CD8-positive, alpha-beta memory T cell (primary cell): ENCODE measurements at places on chromosomes 12 and 14. TPM values are rescaled to one million over a fixed set of nuclear protein-coding genes. Genes with fewer than 3 reads are reported as not detected.

The GARIN6 gene
- not detected for polyA plus RNA-seq

The TAS2R42 gene
- polyA plus RNA-seq = not detected

The TMPRSS12 gene
- polyA plus RNA-seq = not detected

The C1R gene
- polyA plus RNA-seq = 1.9 TPM

The PPFIBP1 gene
- 1.2 TPM for polyA plus RNA-seq

The MYG1 gene
- polyA plus RNA-seq = 67.9 TPM

The DBX2 gene
- polyA plus RNA-seq = not detected

The DAO gene
- not detected for polyA plus RNA-seq

The FAIM2 gene
- 0.72 TPM for polyA plus RNA-seq

The TAS2R31 gene
- polyA plus RNA-seq = not detected

GRCh38 chr14:60641742-60642269 is 7.5 kb downstream of the SIX1 start:
- no peak for DNase-seq

DNA sequence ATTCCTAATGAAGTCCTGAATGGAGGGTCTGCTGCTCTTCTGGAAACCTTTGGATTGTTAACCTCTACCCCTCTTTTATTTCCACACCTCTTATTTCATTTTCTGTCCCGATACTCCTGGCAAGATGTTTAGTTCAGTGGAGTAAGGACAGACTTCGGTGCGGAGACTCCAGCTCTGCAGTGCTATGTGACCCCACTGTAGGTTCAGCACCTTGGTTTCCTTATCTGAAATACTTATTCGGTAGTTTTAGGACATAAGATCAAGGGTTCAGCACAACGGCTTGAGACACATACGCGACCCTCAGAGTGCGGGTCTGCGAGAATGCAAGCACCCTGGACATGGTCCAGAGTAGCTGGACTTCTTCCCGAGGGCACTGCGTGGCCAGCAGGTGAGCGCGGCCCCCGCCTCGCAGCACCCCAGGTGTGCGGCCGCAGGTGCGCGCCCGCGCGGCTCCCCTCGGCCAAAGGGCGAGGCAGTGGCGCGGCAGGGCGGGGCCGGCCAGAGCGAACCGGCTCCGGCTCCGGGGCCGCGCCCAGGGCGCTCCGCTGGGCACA is 465 bp upstream of the FGD4 start:
- no peak for DNase-seq

DNA sequence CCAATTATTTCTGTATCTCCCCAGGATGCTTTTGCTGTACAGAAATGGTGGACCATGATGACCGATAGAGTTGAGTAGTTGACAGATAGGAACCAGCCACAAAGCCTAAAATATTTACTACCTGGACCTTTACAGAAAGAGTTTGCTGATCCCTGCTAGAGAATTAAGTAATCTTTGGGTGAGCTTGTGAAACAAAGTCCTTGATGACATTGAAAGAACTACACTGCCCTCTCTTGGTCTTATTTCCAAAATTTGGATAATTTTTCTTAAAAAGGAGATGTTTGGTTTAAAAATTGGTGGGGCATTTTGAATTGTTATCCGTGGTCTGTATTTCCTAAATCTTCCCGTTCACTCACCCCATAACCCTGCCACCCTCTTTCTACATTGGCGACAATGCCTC is 13.7 kb upstream of the TCTN1 start:
- DNase-seq = no peak

GRCh38 chr12:1289371-1290155 is 298.5 kb downstream of the ERC1 start:
- DNase-seq = no peak

DNA sequence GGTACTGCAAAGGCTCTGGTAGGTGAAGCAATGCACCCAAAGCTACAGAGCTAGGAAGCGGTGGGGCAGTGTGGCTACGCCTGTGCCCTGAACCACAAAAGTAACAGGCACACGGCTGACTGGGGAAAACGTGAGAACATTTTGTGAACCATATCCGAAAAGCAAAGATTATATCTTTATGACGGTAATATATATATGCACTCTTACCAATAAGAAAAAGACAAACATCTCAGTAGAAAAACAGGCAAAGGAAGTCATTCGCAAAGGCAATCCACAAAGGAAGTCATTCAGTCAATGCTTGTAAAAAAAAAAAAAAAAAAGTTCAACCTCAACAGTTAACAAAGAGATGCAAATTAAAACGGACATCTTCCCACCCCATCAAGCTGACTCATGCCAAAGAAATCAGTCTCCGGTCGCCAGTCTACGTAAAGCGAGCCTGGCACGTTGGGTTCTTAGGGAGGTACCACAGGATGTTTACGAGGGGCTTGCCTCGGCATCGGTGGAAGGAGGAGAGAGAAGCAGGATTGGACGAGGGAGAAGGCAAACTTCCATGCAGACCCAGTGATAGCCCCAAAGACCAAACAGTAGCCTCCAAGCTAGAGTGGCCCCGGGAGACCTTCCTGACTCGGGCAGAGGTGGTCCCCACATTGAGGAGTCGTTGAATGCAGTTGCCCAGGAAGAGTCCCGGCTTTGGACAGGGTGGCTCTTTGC is 39.4 kb upstream of the PPP2R5C start:
- peak; percentile 70 for DNase-seq

- no peak for DNase-seq
Observed at GRCh38 chr14:22850944-22851764, 14.8 kb downstream of the MMP14 start.

DNA sequence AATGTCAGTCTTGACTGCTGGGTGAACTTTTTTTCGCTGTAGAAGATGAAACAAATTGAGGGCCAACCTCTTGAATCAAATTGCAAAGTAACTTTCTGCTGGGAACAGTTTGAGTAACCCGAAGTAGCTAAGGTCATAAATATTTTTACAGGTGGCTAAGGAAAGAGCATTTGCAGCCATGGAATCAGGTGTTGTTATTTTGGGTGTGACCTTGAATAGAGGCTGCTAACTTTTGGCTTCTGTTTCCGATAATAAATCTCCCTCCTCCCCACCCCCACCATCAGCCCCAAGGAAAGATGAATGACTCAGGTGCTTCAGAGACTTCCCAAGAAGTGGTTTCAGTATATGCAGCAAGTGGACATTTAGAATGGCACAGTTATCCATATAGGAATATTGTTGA is 571.7 kb downstream of the DIO2 start:
- no peak for DNase-seq

DNA sequence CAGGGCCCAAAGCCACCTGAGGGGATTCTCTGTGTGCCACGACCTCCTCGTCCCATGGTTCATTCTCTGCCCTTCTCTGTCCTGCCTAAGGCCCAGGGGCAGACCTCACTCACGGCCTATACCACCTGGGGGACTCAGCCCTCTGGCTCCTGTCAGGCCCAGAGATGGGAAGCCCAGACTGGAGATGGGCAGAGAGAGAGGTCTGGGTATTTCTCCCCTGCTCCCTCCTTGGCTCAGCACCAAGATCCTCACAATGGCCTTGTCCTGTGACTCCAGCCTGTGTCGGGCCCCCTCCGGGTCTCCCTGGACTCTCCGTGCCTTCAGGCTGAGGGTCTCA is 46.9 kb upstream of the BCL11B start:
- no peak for DNase-seq

- no peak for DNase-seq
Observed at GRCh38 chr14:59510966-59511365, 26.6 kb downstream of the JKAMP start.

- DNase-seq = no peak
Observed at GRCh38 chr14:21084396-21084795, 14.1 kb downstream of the ZNF219 start.

- DNase-seq = no peak
Observed at GRCh38 chr12:49733219-49734017, 7.9 kb upstream of the TMBIM6 start.

DNA sequence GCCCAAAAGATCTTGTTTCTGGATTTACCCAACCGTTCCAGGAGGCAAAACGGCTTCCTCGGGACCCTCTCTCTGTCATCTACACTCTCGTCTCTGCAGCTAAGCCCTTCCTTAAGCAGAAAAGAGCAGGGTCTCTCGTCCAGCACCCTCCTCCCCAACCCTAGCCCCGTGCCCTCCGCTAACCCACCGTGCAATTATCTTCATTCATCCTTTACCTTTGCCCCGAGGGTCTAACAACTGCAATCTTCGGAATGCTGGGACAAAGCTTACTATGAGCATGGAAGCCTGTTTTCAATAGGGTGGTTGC is 276 bp upstream of the BMAL2 start:
- DNase-seq = no peak

DNA sequence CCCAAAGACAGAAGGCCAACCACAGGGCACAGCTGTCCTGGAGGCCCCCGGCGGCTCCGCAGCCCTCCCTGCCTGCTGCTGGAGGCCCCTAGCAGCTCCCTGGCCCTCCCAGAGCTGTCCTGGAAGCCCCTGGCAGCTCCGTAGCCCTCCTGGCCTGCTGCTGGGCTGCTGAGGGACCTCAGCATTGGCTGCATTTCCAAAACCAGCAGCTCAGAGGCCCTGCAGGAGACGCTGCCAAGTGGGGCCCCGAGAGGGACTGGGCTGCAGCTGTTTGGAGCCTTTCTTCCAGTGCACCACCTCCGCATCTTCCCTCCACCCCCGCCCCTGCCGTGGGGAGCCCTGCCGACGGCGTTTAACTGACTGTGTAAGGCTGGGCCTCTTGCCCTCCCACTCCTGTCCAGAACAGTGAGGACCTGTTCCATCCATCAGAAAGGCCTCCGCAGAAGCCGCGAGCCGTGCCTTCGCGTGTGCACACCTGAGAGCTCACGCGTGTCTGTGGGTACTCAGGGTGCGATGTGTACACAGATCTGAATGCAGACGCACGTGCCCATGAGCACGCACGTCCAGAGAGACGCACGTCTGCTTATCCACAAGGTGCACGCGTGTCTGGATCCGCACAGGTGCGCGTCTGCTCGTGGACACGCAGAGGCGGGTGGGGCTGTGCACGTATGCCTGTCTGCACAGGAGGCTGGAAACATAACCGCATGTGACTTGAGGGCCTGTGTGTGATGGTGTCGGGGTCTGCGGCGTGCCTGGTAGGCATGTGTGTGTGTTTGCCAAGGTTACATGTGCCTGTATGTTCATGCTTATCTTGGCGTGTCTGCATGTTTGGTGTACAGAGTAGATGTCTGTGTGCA is 57.0 kb upstream of the FBRSL1 start:
- no peak for DNase-seq

DNA sequence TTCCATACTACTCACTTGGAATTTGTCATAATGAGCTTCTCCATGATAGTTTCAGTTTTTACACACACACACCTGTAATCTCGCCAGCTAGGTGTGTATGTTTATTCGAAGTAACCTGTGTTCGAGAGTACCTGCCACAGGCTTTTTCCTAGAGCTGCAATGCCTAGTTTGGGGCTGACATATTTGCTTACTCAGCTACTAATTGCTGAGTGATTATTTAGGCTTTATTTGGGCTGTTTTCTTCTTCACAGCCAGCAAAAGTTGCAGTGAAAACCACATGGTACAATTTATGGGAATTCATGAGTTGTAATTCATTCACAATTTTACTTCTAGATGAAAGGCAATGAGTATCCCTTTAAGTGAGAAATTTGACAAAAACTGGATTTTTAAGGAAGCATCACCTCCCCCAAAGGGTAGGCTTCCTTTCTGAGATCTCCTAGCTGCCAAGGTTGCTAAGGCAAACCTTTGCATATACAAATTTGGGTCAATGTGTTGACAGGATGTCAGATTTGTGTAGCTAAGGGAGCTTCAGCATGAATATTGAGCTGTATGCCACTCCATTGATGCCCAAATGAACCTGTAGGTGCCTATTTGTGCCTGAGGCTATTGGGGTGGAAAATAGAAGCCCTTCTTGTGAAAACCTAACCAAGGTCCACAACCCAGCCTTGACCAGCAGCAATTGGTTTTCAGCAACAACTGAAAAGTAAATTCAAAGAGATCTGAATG is 108.7 kb upstream of the OTX2 start:
- no peak for DNase-seq

DNA sequence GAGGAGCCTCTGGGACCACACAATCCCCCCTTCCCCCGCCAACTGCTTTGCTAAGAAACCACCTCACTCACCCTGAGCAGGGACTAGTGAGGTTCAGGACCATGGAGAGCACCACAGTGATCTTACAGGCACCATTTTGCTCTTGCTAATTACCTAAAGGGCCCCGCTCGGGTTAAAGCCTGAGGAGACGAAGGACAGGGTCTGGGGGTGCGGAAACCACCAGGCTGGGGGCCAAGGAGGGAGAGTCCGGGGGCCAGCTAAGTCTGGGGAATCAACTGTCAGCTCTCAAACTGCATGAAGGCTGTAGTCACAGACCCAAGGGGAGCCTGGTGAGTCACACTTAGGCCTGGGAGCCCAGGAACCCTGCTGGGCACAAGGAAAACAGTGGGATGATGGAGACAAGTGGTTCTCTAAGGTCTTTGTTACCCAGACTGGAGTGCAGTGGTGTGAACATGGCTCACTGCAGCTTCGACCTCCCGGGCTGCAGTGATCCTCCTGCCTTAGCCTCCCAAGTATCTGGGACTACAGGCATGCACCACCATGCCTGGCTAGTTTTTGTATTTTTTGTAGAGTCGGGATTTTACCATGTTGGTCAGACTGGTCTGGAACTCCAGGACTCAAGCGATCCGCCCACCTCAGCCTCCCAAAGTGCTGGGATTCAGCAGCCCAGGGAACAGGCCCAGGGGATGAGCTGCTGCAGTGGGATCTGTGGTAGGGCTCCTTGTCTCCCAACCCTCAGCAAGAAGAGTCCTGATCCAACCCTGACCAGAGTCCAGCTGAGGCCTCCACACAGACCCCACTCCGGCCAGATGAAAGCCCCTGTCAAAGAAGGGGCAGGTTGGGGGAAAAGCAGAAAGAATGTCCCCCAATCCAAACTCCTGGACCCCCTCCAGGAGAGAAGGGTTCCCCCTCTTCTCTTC is 98.8 kb downstream of the CALM1 start:
- DNase-seq = peak; percentile 57

DNA sequence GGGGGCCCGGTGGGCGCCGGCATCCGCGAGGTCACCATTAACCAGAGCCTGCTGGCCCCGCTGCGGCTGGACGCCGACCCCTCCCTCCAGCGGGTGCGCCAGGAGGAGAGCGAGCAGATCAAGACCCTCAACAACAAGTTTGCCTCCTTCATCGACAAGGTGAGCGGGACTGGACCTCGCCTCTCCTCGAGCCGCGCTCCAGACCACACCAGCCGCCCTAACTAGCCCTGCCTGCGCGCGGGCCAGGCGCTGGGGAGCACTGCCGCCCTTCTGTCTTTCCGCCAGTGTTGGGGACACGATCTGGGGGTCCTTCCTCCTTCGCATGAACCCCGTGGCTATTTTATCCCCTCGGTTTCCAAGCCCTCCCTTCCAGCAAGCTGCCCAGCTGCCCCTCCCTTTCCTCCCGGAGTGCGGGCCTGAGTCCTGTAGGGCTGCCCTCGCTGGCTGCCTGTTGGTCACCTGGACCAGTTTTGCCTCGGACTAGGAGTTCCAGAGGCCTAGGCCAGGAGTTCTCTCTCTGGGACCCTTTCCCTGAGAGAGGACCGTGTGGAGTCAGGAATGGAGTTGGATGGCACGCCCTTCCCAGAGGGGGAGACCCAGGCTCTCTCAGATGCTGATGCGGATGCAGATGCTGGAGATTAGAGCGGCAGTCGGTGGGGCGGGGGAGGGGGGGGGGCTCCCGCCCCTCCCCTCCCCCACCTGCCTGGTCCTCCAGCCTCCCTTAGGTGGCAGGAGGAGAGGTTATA is 592 bp downstream of the KRT7 start:
- DNase-seq = no peak
